Right ventricle myocardium inferior (tissue), 1 donor: ENCODE measurements at places on chromosomes 7 and 10. TPM values are rescaled to one million over a fixed set of nuclear protein-coding genes. Genes with fewer than 3 reads are reported as not detected.

Gene MIOS
- 24.9 TPM for total RNA-seq

Gene CACNB2
- total RNA-seq: 45.6 TPM

Gene EN2
- total RNA-seq: 0.11 TPM

Gene TOMM7
- 650 TPM for total RNA-seq

Gene RASA4
- 17.1 TPM for total RNA-seq

Gene ASB4
- 7.0 TPM for total RNA-seq

Gene TMEM140
- total RNA-seq: 24.3 TPM
